ENCODE measurements at places on chromosomes 6 and 20. TPM values are rescaled to one million over a fixed set of nuclear protein-coding genes. Genes with fewer than 3 reads are reported as not detected.

PSMB8 gene
- 11.8 TPM for polyA plus RNA-seq

- DNase-seq = peak; percentile 43
Observed at GRCh38 chr6:105087571-105088211, 92.1 kb downstream of the POPDC3 start.

GRCh38 chr6:73340048-73340447, 14.0 kb downstream of the DPPA5 start:
- no peak for DNase-seq

DNA sequence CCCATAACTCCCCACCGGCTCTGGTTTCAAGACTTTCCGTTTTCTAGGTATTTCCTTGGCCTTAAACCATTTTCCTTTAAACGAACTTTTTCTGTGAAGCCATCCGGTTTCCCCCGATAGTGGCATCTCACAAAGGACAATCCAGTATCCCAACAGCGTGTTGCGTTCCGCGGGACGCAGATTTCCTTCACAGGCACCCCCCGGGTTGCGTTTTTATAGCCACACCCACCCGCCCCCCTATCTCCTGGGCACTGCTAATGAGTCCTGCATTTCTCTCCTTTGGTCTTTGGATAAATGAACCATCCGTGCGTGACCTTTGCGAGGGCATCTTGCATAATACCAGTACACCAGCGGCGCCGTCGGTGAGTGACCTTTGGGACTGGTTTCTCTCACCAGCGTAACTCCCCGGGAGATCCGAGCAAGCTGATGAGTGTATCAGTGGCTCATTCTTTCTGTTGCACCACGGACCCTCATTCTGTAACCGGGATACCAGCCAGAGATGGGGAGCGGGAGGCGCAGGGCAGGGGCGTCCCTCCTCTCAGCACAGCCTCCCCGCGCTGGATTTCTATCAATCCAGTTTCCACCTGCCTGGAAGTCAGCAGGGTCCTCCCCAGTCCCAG, 586 bp upstream of the NQO2 start:
- DNase-seq = no peak

- no peak for DNase-seq
Observed at GRCh38 chr20:933029-933428, 16.9 kb upstream of the ANGPT4 start.

TRAPPC3L gene
- 0.09 TPM for polyA plus RNA-seq

EEF1A2 gene
- 1,049 TPM for polyA plus RNA-seq

GRCh38 chr6:54335871-54336270, 27.6 kb downstream of the TINAG start:
- DNase-seq = no peak

GRCh38 chr6:149385998-149386646, 13.9 kb upstream of the SUMO4 start:
- no peak for DNase-seq

TREM1 gene
- polyA plus RNA-seq = 0.14 TPM

DNA sequence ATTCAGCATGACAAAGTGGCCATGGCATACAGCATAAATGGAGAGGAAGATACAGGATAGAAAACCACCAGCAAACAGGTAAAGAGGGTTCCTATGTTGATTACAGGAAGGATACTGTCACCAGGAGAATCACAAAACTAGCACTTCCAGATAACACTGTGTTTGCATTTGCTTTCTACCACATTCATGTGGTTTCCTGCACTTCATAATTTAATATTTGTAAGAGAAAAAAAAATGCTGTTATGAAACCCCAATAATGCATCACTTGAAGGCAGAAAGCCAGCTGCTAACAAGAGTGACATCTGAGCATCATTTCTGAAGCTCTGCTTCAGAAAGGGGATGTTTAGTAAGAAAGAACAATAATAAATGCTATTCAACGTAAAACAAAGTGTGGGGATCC, 106.6 kb downstream of the ATXN1 start:
- DNase-seq = no peak

DNA sequence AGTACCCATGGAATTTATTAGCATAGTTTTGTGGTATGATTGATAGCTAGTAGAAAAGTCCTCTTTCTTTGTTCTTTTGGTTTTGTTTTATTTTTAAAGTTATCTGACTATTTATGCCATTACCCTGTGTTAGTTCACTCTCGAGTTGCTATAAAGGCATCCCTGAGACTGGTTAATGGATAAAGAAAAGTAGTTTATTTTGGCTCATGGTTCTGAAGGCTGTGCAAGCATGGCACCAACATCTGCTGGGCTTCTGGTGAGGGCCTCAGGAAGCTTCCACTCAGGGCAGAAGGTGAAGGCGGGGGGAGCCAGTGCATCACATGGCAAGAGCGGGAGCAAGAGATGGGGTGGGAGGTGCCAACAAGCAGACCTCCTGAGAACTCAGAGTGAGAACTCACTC, 166.5 kb downstream of the MTHFD1L start:
- DNase-seq = no peak

DNA sequence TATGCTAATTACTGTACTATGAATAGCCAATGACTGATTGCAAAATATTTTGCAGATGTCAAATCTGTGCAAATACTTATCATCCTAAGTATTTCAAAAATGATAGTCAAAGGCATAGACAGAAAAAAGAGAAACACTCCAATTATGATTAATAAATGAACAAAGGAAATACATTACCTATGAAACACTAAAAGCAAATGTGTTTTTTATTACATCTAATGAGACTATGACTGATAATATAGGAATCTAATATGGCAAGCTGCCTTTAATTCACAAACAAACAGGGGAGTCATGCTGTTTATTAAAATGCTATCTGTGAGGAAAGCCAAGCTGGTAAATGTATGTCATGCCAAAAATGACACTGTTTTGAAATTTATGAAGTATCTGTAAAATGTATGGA, 713.2 kb upstream of the NRSN1 start:
- no peak for DNase-seq

TBX18 gene
- polyA plus RNA-seq = 16.8 TPM

- DNase-seq = peak; percentile 35
Observed at GRCh38 chr6:69416776-69417175, 380.0 kb downstream of the LMBRD1 start.

DNA sequence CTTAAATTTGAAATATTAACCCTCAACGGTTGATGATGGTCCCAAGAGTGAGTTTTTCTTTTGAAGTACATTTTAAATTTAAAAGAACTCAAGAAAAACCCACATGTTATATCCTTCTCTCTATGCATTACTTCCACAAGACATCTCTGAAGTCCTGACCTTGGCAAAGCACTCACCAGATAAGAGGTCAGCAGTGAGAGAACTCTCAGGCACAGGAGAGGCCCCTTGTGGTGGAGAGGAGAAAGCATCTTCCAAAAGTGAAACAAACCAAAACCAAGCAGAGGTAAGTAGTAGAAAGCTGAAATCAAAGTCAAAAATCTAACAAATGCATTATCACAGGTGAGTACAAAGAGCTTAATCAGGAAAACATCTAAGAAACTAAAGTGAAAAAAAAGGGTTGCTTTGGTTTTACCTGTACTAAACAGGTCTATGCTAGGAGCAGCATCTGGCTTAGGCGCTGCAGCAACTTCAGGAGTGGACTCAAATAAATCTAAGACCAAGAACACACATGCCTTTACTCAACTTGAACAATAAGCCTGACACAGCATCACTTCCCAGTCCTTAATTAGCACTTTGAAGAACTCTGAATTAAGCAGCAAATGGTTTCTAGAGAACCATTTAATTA, 80.5 kb downstream of the PRSS35 start:
- no peak for DNase-seq

- DNase-seq = no peak
Observed at GRCh38 chr20:3871550-3872265, 17.5 kb upstream of the PANK2 start.

AAR2 gene
- 26.2 TPM for polyA plus RNA-seq

All from forelimb muscle (tissue), 1 donor.